ENCODE measurements at places on chromosomes 13 and 19.

DNA sequence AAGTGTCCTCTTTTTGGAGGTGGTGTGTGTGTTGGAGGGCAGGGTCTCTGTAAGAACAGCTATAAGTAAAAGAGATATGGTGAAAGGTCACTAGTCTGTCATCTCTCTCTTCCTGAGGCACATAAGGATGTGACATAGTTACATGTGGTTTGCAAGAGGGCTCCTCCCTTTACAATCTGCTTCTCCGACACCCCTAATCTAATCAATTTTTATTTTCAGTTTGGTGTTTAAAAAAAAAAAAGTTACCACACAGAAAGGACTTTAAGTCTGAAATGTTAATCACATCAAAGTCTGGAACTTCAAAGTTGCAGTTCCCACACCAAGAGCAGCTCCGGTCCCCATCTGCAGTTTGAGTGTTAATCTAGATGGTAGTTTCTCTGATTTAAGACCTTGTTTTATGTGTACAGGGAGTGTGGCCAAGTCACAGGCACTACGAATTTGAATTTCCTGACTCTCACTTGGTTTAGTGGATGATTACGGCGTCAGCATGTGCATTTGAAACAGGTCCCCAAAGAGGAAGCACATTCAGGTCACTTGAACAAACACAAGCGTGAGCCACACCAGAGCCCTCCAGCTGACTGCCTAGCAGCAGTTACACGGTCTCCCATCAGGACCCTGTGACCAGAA, 53.1 kb downstream of the FOXO1 start:
- DNase-seq: peak; percentile 81

- no peak for DNase-seq
These were observed 7.7 kb upstream of the IRS2 start for GRCh38 chr13:109794095-109794494.

- no peak for DNase-seq
These were observed 11.0 kb upstream of the ACOD1 start for GRCh38 chr13:76937281-76937820.

DNA sequence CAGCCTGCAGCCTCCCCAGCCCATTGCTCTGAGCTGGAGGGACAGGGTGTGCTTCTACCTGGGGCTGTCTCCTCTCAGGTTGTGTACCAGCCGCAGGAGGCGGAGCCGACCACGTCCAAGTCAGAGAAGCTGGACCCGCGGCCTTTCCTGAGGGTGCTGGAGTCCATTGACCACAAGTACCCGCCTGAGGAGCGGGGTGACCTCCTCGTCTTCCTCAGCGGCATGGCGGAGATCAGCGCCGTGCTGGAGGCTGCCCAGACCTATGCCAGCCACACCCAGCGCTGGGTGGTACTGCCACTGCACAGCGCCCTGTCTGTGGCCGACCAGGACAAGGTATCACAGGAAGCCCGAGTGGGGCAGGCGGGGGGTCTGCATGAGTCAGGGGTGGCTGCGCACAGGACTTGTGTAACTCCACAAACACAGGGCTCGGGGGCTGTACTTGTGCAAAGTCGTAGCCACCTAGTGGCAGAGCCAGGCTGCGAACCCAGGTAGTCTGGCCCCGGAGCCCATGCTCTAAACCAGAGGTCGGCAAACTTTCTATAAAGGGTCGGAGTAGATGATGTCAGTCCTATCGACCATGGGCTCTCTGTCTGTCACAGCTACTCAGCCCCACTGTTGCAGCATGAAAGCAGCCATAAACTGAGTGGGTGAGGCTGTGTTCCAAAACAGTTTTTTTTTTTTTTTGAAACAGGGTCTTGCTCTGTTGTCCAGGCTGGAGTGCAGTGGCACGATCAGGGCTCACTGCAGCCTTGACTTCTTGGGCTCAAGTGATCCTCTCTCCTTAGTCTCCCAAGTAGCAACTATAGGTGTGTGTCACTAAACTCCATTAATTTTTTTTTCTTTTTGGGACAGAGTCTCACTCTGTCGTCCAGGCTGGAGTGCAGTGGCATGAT, 8.9 kb downstream of the DHX34 start:
- no peak for DNase-seq

- no peak for DNase-seq
These were observed 34.8 kb downstream of the SLC10A2 start for GRCh38 chr13:103031332-103031873.

- no peak for DNase-seq
These were observed 21.4 kb downstream of the DZIP1 start for GRCh38 chr13:95623141-95623540.

DNA sequence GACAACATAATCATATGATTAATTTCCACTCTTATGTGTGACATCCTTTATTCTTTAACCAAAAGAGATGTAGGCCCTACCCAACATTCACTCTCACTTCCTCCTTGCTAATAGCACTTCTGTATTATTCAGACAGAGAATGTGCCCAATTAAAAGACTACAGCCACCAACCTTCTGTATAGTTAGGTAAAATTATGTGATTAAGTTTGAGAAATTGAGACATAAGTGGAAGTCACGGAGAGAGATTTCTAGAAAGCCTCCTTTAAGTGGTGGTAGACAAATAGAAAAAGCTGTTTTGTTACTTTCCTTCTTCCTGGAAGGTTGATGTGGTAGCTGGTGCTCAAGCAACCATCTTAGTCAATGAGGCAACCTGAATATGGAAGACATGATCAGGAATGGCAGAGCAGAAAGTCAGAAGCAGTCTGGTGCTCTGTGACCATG, 14.8 kb downstream of the EPSTI1 start:
- no peak for DNase-seq

DNA sequence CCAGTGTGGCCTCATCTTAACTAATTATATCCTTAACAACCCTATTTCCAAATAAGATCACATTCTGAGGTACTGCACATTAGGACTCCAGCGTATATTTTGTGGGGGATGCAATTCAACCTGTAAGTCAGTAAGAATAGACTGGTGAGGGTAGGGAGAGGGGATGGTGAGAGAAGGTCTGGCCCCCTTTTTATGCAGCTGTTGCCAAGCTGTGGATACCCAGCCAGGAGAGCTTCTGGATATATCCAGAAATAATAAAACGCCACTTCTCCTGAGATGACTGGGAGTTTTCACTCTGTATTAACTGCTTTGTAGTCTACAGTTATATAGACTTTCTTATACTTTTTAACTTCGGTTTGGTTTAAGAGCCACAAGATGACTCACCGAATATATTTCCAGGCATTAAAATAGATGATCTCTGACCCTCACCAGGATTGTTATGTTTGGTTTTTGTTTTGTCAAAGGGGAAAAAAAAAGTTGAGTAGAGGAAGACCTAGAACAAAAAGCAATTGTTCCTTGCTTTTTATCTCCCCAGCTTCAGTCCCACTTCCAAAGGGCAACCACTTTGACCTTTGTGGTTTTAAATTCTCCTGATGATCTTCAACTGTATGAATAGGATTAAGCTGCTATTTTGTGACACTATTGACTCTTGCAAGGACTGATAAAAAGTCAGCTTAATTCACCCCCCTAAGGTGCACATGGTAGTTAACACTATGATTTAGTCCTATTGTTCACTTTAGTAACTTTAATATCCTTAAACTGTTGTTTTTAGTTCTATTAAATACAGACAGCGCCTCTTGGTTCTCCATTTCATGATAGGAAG, 3.1 kb upstream of the NEK3 start:
- no peak for DNase-seq

DNA sequence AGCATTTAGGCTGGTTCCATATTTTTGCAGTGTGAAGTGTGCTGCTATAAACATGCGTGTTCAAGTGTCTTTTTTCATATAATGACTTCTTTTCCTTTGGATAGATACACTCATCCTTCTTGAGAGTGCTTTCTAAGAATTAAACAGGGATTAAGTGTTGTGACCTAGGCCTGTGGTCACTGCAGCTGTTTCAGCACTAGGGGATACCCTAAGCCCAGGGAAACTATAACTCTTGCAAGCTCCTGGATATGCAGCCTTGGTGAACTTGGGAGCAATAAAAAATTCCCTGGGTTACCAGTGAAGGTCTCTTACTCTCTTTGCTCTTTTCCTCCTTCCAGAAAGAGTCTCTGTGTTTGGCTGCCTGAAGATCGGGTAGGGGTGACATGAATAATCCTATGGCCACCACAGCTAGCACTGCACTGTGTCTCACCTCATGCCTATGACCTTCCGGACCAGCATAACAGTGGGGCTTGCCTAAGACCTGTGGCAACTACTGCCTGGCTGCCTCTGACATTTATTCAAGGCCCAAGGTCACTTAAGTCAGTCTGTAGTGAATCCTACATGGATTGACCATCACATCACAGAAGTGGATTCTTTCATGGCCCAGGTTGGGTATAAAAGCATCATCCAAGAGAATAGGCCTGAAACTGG, 799.7 kb downstream of the DACH1 start:
- DNase-seq: no peak

DNA sequence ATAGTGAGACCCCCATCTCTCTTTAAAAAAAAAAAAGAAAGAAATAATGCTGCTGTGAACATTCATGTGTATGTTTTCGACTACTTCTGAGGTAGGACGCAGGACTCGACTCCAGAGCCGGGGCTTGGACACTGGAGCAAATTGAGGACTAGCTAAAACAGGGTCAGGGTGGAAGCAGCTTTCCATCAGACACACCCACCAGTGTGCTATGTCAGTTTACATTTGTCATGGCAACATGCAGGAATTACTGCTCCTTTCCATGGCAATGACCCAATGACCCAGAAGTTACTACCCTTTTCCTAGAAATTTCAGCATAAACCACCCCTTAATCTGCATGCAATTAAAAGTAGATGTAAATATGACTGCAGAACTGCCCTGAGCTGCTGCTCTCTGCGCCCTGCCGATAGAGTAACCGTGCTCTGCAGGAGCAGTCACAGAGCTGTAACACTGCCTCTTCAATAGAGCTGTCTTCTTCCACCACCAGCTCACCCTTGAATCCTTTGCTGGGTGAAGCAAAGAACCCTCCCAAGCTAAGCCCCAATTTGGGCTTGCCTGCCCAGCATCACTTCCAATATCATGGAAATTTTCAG, 61.6 kb upstream of the ZNF599 start:
- no peak for DNase-seq

All from activated CD8-positive, alpha-beta memory T cell treated with anti-CD3 and anti-CD28 coated beads, Interleukin-2, amount 10 ng/mL, durations not matched to agents 7 days and 5 days (primary cell).